Inflammatory macrophage treated with lipopolysaccharide for 4 hours (primary cell): ENCODE measurements at places on chromosomes 1 and 21.

DNA sequence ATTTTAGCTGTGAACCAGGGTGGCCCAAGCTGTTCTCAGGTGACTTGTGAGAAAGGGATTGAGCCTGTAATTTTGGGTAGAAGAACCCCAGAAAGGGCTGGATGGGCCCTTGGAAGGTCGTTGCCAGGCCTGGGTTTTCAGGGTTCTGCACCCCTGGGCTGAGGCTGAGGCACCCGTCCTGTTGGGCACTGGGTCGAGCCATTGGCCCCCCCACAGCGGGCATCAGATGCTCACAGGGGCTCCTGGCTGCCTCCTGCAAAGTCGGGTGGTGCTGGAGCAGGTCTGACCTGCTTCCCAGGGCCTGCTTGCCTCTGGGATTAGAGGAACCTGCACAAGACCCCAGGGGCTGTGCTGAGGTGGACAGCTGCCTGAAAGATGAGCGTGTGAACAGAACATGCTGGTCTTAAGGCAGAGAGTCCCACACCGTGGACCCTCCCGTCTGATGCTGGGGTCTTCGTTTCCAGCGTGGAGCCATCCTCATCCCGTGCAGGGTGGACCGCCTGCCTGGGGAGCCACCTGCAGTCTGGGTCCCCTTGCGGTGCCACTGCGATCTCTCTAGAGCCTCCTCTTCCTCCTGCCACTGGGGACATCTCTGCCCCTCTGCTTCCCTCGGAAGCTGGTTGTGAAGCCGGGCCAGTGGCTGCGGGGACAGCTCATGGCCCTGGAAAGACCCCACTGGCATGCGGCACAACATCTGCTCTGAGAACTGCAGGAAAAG, 1.7 kb upstream of the TRPM2 start:
- DNase-seq, result no peak

DNA sequence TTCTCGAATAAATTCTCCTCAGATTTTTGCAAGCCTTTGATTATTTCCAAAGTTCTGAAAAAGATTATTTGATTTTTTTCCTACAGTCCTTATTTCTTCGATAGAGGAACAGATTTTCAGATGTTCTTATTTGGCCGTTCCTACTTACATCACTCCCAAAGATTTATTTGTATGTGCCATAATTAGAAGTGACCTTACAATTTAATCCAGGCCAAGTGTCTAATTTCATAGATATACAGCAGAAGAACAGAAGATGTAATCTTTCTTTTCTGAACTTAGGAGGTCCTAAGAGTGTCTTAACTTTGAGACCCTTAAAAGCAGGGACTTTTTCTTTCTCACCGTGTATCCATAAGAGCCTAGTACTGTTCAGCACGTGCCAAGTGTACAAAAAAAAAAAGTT, 46.3 kb downstream of the MAP10 start:
- DNase-seq, result no peak

- DNase-seq, result peak; percentile 22
Observed at GRCh38 chr1:107142140-107142542, 1.3 kb downstream of the NTNG1 start.

DNA sequence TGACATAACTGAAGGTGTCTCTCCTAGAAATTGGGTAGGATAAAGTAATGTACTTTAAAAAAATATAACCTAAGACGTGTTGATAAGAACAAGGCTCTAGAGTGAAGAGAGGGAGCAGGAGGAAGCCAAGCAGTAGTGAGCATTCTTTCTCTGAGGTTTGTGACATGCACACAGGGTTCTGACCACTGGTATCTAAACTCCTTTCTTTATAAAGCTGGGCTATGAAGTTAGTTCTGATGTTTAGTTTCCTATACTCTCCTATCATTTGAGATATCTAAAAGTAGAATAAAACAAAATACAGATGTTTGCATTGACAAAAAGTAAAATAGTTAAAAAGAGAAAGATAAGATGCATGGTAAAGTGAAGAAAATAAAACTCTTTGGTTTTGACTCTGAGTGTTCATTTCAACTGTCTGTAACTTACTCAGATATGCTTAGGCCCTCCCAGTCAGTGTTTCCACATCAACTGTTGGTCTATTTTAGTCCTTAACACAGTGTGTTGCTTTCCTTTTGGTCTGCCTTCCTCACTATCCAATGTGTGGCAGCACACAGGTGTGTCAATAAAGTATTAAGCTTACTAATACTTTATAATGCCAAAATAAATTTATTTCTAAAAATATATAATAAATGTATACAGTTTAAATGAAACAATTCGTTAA, 543.5 kb downstream of the PTPRC start:
- DNase-seq, result no peak

- peak; percentile 80 for DNase-seq
Observed at GRCh38 chr1:159010391-159010790, 684 bp downstream of the IFI16 start.

- DNase-seq, result no peak
Observed at GRCh38 chr1:78716186-78716585, 66.6 kb downstream of the IFI44 start.

- peak; percentile 37 for DNase-seq
Observed at GRCh38 chr21:37458669-37459276, 92.2 kb downstream of the DYRK1A start.

DNA sequence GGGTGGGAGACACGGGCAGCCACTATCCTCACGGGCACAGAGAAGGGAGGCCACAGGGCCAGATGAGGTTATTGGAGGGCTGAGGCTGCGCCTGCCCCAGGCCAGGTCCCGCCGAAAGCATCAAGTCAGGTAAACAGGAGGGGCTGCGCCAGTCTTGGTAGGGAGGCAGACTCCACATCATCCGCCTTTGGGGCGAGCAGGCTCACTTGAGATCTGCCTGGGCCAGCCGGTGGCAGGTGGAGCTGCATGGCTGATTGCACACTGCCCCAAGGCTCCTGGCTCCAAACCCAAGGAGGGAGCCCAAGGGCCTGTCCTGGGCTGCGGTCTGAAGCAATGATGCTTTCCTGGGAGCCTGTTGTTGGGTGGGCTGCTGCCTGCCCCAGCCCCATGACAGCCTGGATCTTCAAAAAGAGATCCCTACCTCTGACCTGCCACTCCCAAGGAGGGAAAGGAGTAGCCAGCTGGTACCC, 4.6 kb downstream of the SMIM1 start:
- no peak for DNase-seq

- DNase-seq, result no peak
Observed at GRCh38 chr21:46055863-46056281, 42.0 kb upstream of the COL6A2 start.

DNA sequence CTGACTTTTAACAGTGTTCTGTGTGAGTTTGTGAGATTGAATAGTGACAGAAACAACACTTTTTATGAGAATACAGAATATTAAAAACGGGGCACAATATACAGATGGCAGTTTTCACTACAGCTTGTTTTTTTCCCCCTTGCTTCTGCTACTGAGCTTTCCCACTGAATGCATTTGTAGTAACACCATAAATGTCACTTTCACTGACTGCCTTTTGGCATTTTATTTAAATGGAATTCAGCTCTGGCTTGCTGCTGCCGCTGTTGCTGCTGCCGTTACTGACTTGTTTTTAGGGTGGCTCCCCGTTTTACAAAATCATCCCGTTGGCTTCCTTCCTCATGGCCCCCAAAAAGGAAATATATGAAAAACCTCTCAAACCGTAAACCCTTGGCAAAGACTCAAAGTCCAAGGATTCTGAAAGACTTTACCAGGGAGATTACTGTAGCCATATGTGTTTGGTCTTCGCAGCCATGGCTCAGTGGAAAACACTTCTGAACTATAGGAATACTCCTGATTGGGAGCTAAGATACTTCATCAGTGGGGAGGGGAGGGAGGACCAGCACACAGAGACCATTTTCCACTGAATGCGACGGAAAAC, 151.0 kb downstream of the NUF2 start:
- no peak for DNase-seq

DNA sequence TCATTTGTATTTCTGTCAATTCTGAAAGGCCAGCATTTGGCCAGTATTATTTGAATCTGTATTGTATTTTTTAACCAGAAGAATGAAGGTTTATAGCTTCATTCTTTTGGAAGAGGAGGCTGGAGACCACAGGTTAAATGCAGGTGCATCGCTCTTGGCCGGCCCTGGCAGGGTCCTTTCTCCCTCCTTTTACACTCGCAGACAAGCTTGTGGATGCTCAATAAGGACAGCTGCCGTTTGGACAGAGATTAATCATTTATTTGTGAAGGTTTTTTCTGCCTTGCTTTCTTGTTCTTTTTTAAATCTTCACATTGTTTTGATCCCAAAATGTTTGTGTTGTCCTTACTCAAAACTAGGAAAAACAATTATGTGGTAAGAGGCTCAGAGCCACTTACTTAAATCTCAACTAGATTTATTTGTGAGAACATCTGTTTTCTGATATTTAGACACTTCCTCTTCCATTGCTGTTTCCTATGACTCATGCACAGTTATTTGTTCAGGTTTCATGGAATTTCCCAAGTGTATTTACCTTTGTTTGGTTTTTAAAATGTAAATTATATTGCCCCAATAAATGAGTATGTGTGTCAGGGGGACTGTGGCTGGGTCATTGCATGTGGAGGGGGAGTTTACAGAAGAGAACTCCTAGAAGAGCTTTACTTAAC, 46.7 kb upstream of the LAMC2 start:
- DNase-seq, result peak; percentile 21

- no peak for DNase-seq
Observed at GRCh38 chr1:107706182-107706581, 258.8 kb downstream of the VAV3 start.

DNA sequence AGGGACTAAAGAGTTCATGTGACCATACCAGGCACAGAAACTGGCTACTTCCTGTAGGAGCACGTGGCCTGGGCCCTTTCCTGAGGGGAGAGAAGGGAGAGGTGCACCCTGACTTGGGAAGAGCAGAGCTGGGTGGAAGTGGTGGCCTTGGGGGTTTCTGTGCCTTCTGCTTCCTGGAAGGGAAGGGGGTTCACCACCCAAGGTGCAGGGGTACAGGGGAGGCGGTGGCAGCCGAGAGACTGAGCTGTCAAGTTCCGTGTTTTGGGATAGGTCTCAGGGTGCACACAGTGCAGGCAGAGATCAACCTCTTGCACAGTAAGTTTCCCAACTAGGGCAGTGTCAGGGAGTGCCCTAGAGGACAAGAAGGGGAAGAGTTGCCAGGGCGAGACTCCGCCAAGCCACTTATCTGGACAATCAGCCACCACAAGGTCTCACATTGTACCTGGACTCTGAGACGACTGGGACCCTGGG, 10.1 kb downstream of the HECTD3 start:
- peak; percentile 73 for DNase-seq

DNA sequence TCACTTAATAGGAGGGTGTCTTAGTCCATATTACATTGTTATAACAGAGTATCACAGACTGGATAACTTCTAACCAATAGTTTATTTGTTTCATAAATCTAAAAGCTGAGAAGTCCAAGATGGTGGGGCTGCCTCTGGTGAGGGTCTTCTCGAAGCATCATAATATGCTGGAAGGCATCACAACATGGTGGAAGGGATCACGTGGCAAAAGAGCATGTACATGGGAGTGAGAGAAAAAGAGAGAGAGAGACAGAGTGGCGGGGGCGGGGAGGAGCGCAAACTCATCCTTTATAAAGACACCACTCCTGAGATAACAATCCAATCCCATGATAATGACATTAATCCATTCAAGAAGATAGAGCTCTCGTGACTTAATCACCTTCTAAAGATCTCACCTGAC, 31.5 kb downstream of the CFHR5 start:
- no peak for DNase-seq

DNA sequence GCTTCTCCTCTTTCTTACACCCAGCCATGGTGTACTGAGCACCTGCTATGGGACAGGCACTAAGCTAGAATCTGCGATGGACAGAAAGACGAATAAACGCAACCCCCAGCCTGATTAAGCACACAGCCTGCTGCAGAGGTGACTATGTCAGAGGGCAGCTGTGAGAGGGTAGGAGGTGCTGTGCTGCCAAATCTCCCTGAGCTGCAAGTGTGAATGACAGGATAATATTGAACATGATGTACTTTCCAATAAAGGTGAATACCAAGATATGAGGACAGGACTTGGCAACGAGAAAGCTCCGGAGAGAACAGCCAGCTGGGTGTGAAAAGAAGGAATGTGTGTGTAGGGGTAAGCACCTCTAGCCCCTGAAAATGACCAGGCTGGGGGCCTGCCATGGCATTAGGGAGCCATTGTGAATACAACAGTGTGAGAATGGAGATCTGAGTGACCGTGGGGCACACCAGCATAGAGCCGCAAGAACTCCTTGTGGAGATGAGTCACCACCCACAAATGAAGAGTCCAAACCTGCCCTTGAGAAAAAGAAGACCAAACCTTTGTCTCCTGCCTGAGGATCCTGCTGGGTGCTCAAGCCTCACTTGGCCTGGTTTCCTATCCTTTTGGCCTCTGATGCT, 83.0 kb upstream of the ATF3 start:
- peak; percentile 46 for DNase-seq

DNA sequence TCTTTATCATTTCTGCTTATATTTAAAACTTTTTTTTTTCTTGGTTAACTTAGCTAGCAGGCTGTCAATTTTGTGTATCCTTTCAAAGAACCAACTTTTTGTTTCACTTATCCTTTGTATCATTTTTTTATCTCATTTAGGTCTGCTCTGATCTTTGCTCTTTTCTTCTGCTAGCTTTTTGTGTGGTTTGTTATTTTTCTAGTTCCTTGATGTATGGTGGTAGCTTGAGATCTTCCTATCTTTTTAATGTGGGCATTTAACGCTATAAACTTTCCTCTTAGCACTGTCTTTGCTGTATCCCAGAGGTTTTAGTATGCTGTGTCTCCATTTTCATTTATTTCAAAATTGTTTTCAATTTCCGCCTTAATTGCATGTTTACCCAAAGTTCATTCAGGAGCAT, 36.5 kb downstream of the FOXJ3 start:
- no peak for DNase-seq

DNA sequence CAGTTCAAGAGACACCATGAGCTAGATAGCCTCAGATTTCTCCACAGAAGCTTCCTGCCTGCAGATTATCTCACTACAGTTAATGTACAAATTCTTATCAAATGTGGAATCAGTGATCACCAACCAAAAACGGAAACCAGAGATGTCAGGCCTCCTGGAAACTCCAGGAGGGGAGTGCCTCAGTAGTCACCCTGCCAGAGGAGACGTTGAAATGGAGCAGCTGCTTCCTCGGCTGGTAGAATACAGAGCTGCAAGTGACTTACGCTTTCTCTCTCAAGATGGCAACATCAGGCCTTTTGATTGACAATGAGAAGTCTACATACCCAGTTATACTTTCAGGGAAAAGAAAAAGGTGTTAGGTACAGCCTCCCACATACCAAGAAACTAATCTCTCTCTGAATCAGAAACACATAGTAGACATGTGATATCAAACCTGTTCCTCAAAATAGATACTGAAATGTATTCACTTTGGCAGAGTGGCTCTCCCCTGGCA, 52.2 kb downstream of the ACP6 start:
- no peak for DNase-seq
